NCI-H1092 (cell line): ENCODE measurements at places on chromosomes 2 and 18.

GRCh38 chr18:73235491-73235890, 367.7 kb upstream of the NETO1 start:
- DNase-seq, result no peak

GRCh38 chr2:223779877-223780276, 57.5 kb downstream of the AP1S3 start:
- peak; percentile 4 for DNase-seq

DNA sequence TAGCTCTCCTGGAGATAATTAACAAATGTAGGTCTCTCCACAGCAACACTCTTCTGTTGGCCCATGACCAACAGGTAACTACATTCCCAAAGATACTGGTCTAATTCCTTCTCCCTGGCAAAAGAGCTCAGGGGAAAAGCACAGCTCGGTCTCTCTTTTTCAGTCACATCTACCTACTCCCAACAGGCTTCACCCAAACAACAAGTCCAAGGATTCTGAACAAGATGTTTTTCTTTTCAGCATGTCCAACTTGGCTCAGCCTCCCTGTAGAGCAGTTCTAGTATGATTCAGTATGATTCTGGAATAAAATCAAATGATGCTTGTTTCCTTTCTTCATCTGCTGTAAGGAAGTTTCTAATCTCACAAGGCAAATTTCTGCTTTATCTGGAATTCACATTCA, 1704.8 kb upstream of the PIK3C3 start:
- DNase-seq, result no peak

DNA sequence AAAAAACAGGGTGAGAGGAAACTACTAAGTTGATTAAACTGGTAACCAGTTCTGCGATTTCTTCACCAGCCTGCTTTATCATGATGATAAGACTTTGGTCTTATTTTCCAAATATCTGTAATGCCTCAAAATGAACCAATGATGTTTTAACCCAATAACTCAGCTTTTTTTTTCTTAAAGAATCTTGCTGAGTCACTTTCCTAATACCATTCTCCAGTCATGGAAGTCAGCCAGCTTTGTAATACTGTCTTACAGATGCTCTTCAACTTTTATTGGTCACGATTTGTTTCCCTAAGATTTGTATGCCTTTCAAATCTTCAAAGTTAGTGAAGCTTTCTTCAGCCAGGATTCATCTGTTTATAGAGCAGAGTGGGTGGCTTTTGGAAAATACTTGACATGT, 47.7 kb upstream of the SMIM21 start:
- DNase-seq, result no peak

DNA sequence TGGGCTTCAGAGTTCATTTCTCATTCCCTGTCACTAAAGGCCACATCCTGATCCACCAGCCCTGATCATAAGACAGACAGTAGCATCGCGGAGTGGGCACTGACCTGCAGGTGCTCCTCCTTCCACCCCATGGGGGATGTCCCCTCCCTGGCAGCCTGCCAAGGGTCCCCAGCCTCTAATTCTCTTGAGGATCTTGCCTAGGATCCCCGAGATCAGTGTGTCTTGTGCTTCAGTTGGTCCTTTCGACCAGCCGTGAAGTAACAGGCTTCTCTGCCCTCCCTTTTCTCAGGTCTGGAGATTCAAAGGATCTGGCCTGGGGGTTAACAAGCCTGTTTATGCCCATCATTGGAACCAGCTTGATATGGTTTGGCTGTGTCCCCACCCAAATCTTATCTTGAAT, 74.5 kb downstream of the ALPK2 start:
- no peak for DNase-seq

DNA sequence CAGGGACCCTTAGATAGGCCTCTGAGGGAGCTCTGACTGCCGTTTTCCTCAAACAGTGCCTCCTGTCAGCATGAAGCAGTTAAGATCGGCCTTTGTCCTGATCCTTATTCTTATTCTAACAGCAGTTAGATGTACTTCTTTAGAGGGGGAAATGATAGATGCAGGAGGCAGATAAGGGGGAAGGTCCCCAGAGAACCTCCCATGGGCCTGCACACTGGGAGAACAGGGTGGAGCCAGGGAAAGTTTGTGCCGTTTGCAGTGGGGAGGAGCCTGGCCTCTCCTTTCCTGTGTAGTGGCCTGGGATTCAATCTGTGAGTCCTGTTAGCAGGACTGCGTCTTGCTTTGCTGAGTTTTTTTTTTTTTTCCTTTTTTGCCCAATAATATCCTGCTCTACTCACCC, 7.9 kb upstream of the INPP4A start:
- no peak for DNase-seq

DNA sequence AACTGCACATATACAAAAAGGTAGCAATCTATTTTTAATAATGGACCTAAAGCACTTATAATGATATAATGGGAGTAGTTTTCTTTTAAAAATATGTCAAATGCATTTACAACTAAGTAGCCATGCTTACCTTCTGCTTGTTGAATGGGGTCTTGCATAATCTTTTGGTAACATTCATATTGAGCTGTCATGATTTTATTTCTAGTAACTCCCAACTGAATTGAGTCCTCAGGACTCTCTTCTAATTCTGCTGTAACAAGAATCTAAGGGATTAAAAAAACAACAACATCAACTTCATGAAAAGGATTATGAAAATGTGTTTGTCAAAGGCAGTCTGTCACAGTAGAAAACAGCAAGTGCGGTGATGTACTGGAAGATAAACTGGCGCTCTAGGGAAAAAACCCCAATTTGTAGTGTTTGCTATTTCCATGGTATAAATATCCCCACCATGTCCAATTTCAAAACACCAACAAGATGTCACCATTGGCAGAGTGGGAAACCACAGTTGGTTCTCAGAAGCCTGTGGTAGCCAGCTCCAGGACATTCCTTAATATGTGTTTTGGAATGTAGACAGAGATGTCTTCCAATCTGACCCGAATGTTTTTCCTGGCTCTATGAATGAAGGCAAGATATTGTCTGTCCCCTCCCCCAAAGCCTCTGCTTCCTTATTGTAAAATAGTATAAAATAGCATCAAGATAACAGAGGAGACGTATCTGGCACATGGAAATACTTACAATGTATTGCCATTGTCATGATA, 64.8 kb downstream of the CALCRL start:
- DNase-seq, result no peak

GRCh38 chr2:151843691-151844061, 15.5 kb upstream of the ARL5A start:
- DNase-seq, result no peak

- no peak for DNase-seq
Measured at GRCh38 chr2:229669841-229670240, 44.5 kb downstream of the DNER start.

DNA sequence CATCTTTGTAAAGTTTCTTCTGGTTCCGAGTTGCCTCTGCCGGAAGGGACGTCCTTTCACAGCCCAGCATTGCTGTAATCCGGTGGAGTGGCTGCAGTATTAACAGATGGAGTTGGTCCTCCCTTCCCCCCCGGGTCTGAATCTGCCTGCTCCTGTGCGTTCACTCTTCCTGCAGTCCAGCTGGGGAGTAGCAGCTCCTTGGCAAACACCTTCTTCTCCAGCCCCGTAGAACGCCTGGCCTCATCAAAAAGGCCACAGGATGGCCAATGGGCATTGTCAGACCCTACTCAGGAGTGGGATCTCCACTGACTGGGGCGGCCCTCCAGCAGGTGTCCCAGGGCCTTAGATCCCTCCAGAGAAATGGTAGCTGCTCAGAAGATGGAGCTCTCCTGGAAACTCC, 234.0 kb downstream of the FAM210A start:
- DNase-seq, result no peak

DNA sequence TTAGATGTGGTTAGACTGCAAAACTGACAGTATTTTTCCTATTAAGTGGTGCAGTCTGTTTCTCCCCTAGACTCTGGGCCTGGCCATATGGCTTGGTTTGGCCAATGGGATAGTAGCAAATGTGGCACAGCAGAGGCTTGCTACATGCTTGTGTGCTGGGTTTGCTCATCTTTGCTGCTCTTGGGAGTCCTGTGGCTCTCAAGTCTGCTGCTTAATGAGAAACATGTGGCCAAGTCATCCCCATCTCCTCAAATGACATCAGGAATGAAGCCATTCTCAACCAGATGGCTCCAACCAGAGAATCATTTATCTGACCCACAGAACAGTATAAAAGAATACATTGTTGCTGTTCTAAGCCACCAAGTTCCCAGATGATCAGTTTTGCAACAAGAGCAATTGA, 57.1 kb upstream of the PAX3 start:
- DNase-seq, result no peak

GRCh38 chr2:162506706-162507105, 162.8 kb downstream of the GCA start:
- no peak for DNase-seq

- DNase-seq, result no peak
Measured at GRCh38 chr2:38823386-38823785, 45.4 kb downstream of the GEMIN6 start.

DNA sequence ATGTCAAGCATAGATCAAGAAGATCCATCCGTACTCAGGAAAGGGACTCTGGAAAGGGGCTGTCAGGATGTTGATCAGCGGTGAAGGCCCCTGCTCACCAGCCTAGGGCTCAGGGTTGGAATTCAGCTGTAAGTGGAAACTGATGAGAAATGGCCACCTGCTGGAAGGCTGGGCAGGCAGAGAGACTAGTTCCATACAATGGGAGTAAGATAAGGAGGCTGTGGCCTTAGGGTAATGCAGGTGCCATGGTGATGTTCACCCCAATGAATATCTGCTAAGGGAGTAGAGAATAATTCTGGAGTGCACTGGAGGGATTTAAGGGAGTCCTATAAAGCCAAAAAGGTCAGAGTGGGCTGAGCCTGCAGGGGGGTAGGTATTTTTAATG, 256.6 kb downstream of the CYRIA start:
- DNase-seq, result no peak

GRCh38 chr2:217820904-217821303, 181.9 kb downstream of the TNS1 start:
- DNase-seq, result no peak

GRCh38 chr18:34283506-34283905, 58.8 kb upstream of the NOL4 start:
- DNase-seq, result no peak

DNA sequence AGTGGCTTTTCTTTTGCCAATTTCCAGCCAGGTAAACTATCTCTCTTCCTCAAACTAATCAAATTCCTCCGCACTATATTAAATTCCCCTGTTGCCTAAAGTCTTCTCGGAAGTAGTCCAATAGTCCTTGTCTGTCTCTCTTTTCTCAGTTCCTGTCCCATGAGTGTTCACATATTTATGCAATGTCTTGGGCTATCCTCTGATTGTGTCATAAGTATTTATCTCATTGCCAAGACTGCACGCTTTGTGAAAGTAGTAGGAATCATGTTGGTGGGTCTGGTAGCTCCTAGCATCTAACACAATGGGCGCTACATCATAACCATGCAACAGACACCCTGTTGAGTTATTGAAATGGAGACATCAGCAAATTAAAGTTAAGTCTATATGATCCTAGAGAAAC, 59.9 kb upstream of the POU3F3 start:
- no peak for DNase-seq

DNA sequence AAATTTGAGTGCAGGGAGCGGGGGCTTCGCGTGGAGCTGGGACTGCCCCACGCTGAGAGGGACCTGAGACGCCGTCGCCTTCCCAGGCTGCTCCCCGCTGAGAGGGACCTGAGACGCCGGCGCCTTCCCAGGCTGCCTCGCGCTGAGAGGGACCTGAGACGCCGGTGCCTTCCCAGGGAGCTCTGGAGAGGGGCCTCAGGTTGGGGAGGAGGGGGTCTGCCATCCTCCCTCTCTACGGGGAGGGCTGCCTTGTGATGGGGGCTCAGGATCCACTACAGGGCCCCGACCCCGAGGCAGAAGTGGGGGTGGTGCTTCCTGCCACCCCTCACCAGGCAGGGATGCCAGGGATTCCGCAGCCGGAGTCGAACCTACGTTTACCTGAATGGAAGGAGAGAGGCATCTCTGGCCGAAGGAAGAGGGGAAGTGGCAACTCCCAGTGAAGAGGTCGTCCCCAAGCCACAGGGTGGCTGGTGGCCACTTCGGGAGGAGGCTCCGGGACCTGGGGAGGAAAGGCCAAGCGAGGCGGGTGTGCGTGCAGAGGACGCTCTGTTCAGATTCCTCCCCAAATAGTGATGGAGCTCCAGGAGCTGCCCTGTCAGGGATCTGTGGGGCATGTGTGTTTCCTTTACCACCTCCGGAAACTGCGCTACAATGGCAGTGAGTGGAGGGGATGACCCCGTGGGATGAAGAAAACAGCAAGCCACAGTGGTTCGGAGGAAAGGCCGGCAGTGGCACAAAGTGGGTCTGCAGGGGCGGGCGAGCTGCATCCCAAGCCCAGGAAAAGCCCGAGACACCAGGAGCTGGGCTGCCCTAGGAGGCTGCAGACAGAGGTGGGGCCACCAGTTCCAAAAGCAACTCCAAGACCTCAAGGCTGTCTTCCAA, 108.2 kb upstream of the CTDP1 start:
- DNase-seq, result no peak

GRCh38 chr2:163734401-163734800, 1.4 kb downstream of the FIGN start:
- no peak for DNase-seq

- peak; percentile 1 for DNase-seq
Measured at GRCh38 chr18:8008033-8008432, 440.9 kb downstream of the PTPRM start.

DNA sequence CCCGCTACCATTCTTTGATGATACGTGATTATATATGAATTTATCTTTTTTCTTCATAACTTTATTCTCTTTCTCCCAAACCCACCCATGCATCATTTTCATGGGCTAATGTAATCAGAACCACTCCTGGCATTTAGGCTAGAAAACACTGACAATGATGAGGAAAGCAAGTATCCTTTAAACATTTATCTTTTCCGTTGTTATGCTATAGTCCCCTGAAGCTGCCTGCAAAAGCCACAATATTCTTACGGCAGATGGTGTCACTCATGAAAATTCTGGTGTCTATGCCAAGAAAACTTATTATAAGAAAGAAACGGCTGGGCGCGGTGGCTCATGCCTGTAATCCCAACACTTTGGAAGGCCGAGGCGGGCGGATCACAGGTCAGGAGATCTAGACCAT, 221.8 kb upstream of the CTAGE1 start:
- no peak for DNase-seq

GRCh38 chr18:63646936-63647335, 2.9 kb upstream of the SERPINB4 start:
- no peak for DNase-seq

- no peak for DNase-seq
Measured at GRCh38 chr18:22193466-22193865, 24.1 kb downstream of the GATA6 start.

DNA sequence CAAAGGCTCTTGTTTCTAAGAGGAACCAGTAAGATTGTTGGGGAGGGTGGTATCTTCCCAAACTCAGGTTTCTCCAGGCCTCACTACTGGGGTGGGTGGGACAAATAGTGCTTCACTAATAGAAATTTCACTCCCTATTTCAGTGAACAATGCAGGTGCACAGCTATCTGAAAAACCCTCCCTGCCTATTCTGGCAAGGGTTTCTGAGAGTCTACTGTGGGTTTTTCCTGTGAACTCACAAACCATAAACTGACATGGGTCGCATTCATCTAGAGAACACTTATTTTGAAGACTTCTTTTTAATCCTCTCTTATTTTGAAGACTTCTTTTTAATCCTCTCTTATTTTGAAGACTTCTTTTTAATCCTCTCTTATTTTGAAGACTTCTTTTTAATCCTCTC, 4.4 kb downstream of the IL36A start:
- DNase-seq, result no peak

- DNase-seq, result no peak
Measured at GRCh38 chr2:18456026-18456425, 104.4 kb downstream of the RDH14 start.

- DNase-seq, result no peak
Measured at GRCh38 chr2:172777431-172777830, 41.8 kb downstream of the RAPGEF4 start.
